Lower leg skin (tissue), 4 donors: ENCODE measurements at places on chromosomes 6 and 20. TPM values are rescaled to one million over a fixed set of nuclear protein-coding genes. Genes with fewer than 3 reads are reported as not detected.

PLG gene
- total RNA-seq: not detected

TGM2 gene
- total RNA-seq: 3.7 TPM

ADGRF5 gene
- total RNA-seq: 9.9 TPM

DUSP15 gene
- 1.5 TPM for total RNA-seq

ABT1 gene
- 22.0 TPM for total RNA-seq

FKBP1C gene
- total RNA-seq: not detected

FNDC11 gene
- 0.12 TPM for total RNA-seq

CLIC5 gene
- total RNA-seq: 1.2 TPM

CCN5 gene
- total RNA-seq: 57.9 TPM

SYNE1 gene
- 111 TPM for total RNA-seq

FRMD1 gene
- 0.32 TPM for total RNA-seq

UNC5CL gene
- total RNA-seq: 3.2 TPM

GRCh38 chr6:113875470-113875869, 18.3 kb downstream of the MARCKS start:
- DNase-seq: no peak

GRCh38 chr6:61886608-61887259, 399.3 kb downstream of the KHDRBS2 start:
- DNase-seq: no peak

GRCh38 chr6:44256775-44257024, 628 bp downstream of the SLC35B2 start:
- DNase-seq: no peak

DNA sequence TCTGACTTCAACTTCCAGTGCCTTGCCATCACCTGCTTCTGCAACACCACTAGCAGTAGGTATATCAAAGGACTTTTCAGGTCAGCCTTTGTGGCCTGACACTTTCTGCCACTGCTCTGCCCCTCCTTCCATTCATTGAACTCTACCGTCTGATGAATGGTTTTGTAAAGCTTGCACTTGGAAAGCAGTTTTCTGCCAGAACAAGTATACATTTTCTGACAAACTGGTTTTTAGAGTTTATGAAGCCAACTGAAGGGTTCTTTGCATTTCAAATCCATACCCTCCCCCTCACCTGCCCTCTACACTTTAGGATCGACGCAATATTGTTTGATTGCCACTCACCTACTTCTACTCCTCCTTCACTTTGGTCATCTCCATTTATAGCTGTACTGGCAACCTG, 603.1 kb downstream of the HACE1 start:
- no peak for DNase-seq

GRCh38 chr6:33417128-33417902, 592 bp downstream of the CUTA start:
- DNase-seq: no peak

- DNase-seq: no peak
Observed at GRCh38 chr6:155040901-155041650, 46.0 kb downstream of the TIAM2 start.

DNA sequence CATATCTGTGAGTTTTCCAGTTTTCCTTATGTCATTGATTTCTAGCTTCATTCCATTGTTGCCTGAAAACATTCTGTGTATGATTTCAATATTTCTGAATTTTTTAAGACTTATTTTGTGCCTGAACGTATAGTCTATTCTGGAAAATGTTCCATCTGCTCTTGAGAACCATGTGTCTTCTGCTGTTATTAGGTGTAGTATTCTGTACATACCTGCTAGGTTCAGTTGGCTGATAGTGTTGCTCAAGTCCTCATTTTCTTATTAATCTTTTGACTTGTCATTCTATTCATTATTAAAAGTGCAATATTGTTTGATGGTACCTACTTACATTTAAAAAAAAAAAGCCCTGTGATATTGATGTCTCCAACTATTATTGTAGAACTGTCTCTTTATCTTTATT, 869.8 kb upstream of the MAN1A1 start:
- no peak for DNase-seq

GRCh38 chr6:142631517-142632385, 313.2 kb downstream of the HIVEP2 start:
- no peak for DNase-seq

DNA sequence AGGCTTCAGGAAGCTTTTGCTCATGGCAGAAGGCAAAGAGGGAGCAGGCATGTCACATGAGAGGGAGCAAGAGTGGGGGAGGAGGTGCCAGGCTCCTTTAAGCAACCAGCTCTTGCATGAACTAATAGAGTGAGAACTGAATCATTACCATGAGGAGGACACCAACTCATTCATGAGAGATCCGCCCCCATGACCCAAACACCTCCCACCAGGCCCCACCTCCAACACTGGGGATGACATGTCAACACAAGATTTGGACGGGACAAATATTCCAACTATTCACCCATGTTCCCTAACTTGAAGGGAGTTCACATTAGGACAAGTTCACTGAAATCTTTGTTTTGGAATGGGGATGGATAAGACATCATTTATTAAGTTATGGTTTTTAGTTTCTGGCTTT, 155.2 kb upstream of the ESR1 start:
- peak; percentile 43 for DNase-seq

DNA sequence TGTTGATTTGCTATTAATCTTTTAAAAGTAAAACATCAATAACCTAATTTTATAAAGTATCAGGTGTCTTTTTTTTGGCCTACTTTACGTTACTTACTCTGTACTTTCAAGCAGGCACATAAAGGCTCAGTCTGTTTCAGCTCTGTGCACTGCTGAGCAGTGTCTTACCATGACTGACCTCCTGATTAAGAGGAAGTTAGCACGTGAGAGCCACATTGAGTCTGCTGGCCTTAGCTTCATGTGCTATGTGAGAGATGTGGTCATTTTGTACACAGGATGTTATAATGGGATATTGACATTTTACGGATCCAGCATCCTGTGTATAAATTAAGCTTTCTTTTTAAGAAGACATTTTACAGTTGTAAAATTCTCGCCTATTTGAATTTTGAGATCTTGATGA, 31.9 kb downstream of the ARID1B start:
- DNase-seq: no peak

DNA sequence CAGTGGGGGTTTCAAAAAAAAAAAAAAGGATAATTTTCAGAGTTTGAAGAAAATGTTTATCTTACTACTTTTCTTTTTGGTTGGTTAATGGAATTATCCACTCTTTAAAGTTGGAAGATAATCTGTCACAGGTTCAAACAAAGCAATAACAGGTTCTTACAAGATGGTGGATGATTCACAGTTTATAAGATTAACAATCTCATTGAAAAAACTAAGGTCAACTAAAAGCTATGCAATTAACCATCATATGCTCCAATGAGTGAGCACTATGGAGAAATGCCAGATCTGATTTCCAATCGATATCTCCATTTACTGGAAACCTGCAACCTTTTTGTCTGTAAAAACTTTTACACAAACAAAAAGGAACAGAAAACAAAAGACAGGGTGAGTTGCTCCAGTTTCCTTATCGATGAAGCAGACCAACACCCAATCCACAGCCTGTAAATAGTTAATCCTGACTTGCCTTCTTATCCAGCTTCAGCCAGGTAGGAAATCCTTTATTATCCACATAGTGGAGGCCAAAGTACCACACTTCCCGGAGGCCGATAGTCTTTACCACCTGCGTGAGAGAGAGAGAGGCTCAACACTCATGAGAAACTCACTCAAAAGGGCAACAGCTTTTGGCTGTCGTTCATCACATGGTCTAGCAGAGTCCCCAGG, 32.4 kb downstream of the EZR start:
- DNase-seq: no peak

DNA sequence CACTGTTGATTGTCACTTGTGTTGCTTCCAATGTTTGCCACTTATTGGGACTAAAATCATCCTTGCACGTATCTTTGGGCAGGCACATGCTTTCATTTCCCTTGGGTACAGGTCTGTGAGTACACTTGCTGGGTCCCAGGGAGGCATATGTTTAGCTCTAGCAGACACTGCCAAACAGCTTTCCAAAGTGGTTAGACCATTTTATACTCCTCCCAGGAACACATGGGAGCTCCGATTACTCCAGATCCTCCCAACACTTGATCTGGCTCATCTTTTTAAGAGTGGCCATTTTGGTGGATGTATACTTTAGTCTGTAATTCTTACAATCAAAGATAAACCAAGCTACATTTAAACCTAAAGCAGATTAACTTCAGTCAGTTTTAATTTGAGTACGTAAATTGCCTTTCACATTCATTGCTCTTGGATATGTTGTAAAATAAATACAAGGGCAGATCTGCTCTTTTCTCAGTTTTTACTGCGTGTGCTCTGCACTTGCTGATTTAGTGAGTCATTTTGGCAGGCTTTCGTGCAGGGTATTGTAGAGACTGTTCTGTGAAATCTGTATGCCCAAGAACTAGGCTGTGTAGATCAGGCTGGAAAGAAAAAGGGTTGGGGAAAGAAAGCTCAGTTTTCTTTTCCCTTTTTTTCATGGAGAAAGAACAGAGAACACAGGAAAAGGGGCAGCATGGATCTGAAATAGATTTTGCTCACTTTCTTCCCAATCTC, 19.5 kb downstream of the SLC22A1 start:
- DNase-seq: no peak

- DNase-seq: no peak
Observed at GRCh38 chr6:170532867-170533488, 20.1 kb downstream of the PSMB1 start.

- peak; percentile 92 for DNase-seq
Observed at GRCh38 chr6:125301435-125302391, at the start of gene HDDC2. TSS of gene HDDC2 (minus strand) at chr6:125301967. CDS start at chr6:125301932, 35 bp downstream.

DNA sequence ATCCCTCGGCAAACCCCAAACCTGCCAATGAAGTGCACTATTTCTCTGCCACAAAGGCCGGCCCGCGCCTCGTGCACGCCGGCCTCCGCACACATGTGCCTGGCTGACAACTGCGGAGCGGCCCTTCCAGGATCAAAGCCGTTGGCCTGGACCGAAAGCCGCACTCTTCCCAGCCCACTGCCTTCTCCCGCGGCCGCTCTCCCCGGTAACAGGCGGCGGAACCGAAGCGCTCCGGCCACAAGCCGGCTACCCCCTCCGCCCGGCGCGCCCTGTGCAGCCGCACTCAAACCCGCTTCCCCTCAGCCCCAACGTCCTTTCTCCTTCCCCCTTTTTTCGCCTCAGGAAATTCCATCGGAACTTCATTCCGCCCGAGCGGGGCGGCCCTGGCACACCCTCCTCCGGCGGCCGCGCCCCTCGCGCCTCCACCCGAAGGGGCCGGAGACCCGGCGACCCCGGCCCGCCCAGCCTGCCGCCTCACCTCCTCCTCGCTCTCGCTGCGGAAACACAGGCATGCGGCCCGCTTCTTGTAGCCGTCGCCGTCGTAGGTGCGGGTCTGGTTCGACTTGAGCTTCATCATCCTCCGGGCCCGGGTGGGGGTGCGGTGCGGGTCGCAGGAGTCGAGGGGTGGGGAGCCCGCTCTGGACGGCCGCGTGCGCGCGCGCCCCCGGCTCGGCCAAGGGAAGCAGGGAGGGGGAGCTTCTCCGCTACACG, 528 bp downstream of the NUDT3 start:
- peak; percentile 19 for DNase-seq

GRCh38 chr20:13297147-13297899, 76.2 kb downstream of the ISM1 start:
- no peak for DNase-seq

DNA sequence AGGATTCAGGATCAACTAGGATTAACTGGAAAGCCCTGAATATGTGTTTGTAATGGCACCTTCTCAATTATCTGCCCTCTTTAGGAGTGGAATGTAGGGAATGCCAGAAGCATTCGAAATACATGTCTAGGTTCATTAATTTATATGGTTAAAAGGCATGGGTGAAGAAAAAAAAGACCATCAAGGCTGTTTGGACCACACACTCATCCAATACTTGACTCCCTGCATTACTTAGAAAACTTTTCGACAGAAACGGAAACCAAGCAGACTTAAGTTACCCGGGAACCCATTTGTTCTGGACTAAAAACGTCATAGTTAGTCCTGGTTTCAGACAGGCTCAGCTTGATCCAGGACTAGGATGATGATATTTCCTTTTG, 33.2 kb downstream of the SLC2A10 start:
- DNase-seq: no peak

GRCh38 chr6:3458706-3459421, 2.0 kb upstream of the SLC22A23 start:
- no peak for DNase-seq

- no peak for DNase-seq
Observed at GRCh38 chr6:80956898-80957297, 795.6 kb downstream of the TENT5A start.

- no peak for DNase-seq
Observed at GRCh38 chr6:166459272-166459671, 76.5 kb upstream of the MPC1 start.

- DNase-seq: no peak
Observed at GRCh38 chr6:137738931-137739504, 128.0 kb upstream of the TNFAIP3 start.

GRCh38 chr6:41763470-41763869, 16.2 kb downstream of the FRS3 start:
- no peak for DNase-seq

DNA sequence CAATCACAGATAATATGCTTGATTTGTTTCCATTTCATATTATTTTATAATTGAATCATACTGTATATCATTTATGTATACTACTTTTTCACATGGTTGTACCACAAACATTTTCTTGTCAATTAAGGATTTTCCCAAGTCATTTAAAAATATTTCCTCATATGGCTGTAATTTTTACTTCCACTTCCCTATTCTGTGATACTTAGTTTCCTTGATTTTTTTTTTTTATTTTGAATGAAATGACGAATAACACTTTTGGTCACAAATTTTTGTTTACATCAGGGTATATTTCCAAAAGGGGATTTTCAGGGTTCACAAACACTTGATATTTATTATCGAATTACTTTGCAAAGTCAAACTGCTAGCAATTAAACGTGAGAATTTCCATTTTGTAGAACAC, 515.6 kb downstream of the KIF16B start:
- no peak for DNase-seq
